ENCODE measurements at places on chromosomes 3 and 15.
A peak's percentile ranks its signal among the peaks of the same experiment; 100 is the strongest.

DNA sequence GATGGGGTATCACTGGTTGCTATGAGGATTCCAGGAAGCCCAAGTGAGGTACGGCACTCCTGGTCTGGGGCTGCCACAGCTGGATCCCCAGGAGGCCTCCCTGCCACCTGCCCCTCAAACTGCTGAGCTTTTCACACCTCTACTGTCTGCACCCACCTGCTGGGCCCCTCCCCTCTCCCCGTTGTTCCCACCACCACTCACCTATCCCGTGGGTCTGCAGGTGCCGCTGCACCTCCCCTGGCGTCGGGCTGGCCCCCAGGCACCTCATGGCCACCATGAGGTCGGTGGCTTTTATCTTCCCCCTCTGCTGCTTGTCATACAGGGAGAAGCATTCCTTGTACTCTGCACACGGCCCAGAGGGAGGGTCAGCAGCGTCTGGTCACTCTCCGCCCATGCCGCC, 5.8 kb downstream of the CALML4 start:
- DNase-seq: no peak

GRCh38 chr15:76177491-76178040, 117.8 kb downstream of the TMEM266 start:
- no peak for DNase-seq

- DNase-seq: no peak
Observed at GRCh38 chr3:53845881-53846133, 412 bp downstream of the CHDH start.

DNA sequence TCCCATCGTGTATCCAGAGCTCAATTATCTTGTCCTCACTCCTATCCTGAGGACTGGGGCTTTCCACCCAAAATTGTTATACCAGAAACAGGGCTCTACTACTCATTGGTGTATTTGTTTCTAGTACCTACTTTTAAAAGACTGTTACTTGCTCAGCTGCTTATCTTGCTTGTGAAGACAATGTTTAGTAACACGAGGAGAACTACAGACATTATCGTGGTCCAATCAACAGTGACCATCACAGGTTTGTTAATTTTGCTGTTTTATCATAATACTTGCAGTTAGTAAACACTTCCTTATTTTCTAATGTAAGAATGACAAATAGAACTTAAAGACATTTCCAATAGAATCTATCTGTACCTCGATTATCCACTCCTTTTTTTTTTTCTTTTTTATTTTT, 13.5 kb downstream of the LRCH3 start:
- DNase-seq: no peak

DNA sequence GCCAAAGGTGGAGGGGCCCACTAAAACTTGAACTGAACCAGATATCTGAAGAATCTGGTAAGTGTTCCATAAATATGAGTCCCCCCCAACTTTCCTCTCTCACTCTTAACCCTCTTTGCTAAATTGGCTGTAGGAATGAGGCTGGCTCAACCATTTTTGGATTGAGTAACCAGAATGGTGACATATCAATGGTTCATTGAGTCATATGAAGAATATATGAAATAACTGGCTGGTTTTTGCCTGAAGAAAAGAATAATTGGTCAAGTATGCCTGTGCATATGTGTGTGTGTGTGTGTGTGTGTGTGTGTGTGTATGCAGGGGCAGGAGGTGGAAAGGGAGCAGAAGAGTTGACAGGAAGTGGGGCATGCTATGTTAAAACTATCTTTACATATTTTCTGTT, 472.9 kb upstream of the THBS1 start:
- no peak for DNase-seq

DNA sequence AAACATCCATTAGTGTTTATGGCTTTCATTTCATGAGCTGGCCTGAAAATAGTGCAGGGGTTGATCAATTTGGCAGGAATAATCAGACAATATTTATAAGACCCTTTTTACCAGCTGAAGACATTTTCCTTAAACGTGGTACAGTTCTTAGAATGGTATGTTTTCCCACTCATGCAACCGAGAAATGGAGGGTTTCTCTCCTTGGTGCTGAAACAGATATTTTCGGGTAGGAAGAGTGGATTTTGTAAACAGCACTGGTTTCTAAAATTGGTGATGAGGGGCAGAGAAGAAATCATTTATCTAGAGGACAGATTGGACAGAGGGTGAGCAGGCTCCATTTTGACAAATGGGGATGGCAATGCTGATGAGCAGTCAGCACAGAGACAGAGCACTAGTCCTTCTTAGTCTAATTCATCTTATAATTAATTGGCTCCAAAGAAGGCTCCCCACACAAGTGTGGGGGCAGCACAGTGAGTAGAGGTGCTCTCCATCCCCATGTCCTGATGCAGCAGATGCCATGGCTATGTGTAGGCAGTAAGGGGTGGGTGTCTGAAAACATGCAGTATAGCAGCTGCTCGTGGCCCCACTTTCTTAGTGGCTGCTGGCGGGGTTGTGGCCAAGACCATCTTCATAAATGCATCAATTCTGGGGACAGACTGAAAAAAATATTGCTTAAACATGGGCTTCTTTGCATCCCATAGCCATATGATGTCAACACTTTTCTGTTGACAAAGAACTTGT, 18.1 kb upstream of the SLC7A14 start:
- no peak for DNase-seq

- DNase-seq: no peak
Observed at GRCh38 chr3:117442566-117442965, 733.0 kb downstream of the TUSC7 start.

- no peak for DNase-seq
Observed at GRCh38 chr3:189355481-189356201, 183.9 kb downstream of the TPRG1 start.

GRCh38 chr15:35349916-35350315, 196.0 kb downstream of the DPH6 start:
- no peak for DNase-seq

DNA sequence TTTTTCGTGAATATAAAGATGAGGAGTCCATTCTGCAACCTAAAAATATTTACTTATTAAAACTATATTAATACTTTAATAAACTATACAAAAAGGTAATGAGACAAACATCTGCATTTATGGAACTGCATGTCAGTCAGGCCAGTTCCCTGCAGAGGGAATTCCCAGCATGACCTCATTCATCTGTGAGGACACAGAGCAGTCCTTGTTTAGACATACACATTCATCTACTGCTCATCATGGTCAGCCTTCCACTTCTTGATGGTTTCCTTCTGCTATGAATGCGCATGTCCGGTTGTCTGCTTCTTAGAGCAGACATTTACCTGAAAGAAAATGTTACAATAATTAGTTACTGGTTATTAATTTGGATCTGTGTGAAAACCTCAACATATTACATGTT, 3.3 kb upstream of the ACTR8 start:
- DNase-seq: no peak

DNA sequence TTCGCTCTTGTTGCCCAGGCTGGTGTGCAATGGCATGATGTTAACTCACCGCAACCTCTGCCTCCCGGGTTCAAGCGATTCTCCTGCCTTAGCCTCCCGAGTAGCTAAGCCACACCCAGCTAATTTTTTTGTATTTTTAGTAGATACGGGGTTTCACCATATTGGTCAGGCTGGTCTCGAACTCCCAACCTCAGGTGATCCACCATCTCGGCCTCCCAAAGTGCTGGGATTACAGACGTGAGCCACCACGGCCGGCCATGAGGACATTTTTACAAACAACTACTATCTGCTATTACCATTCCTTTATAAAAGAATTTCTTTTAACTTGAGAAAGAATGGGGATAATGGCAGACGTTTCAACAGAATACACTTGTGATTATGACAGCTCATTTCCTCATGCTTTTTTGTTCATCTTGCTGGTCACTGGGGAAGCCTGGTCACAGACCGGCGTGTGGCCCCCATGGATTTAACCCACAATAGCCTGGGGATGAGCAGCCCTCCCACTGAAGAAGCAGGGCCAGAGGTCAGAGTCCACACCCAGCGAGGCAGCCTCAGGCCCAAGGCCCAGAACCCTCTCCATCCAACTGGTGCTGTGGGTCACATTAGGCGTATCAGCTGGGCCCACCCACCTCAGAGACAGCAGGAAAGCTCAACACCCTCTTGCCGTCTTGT, 112.0 kb downstream of the LIPC start:
- DNase-seq: no peak

GRCh38 chr15:34038871-34039789, at the start of gene AVEN:
AVEN (minus strand) TSS chr15:34039204; CDS start chr15:34039046, 158 bp downstream.
- DNase-seq: peak; percentile 41

- no peak for DNase-seq
Observed at GRCh38 chr3:57927916-57928315, 80.3 kb upstream of the FLNB start.

DNA sequence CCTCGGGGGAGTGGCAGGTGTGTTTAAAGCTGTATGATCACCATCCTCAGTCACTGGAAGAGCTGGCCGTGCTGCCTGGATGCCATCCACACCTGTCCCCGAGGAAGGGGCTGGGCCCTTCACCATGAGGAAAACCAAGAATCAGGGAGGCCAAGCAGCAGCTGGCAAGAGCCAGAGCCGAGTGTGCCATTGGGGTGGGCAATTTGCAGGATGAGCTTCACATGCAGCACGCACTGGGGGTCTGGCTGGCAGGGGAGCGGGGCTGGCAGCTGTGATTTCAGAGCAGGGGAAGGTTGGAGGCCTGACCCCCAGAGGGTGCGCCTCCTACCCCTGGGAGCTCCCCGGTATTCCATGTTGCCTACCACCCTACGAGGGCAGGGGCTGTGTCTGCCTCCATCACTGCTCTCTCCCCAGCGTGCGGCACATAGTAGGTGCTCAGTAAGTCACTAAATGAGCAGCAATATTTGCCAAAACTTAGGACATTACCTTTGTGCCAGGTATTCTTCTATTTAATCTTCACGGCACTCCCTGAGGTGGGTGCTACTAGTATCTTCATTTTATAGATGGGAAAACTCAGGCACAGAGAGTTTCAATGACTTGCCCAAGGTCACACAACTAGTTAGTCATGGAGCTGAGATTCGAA, 30.3 kb upstream of the IQSEC1 start:
- DNase-seq: no peak

- peak; percentile 10 for DNase-seq
Observed at GRCh38 chr3:66989860-66990696, 8.0 kb upstream of the KBTBD8 start.

DNA sequence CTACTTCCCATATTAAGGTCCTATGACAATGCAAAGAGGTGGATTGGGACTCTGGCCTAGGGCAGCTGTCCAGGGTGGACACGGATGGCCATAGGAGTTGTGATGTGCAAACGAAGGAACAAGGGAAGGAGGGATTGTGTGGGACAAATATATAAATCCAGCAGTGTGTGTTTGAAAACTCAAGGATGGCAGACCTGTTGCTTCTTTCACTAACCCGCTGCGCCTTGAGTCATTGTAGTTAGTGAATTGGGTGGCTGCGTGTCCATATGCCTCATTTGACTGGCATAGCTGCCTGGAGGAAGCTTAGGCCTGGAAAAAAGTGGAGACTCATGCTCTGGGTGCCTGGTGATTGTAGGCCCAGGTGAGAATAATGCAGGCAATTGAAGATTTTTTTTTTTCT, 334.7 kb downstream of the THSD4 start:
- no peak for DNase-seq

GRCh38 chr3:61980041-61980440, 393.3 kb downstream of the FEZF2 start:
- no peak for DNase-seq

- DNase-seq: no peak
Observed at GRCh38 chr3:114375608-114376421, 82.0 kb downstream of the TIGIT start.

- no peak for DNase-seq
Observed at GRCh38 chr3:10552631-10552943, 47.2 kb upstream of the ATP2B2 start.

- no peak for DNase-seq
Observed at GRCh38 chr3:125002414-125003368, 53.1 kb downstream of the HEG1 start.

DNA sequence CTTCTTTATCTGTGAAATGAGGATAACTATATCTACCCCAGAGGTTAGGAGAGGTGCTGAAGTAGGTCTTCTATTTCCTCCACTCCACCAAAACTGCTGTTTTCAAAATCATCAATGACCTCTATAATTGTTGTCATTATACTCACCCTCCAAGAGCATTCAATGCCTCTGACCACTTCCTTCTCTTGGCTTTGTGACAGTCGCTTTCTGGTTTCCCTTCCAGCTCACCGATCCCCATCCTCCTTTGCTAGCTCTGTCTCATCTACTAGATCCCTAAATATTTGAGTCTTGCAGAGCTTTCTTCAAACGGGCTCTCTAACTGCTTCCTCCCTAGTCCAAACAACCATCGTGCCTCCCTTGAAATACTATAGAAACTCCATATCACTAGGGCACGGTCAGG, 153.5 kb downstream of the RPLP1 start:
- no peak for DNase-seq

DNA sequence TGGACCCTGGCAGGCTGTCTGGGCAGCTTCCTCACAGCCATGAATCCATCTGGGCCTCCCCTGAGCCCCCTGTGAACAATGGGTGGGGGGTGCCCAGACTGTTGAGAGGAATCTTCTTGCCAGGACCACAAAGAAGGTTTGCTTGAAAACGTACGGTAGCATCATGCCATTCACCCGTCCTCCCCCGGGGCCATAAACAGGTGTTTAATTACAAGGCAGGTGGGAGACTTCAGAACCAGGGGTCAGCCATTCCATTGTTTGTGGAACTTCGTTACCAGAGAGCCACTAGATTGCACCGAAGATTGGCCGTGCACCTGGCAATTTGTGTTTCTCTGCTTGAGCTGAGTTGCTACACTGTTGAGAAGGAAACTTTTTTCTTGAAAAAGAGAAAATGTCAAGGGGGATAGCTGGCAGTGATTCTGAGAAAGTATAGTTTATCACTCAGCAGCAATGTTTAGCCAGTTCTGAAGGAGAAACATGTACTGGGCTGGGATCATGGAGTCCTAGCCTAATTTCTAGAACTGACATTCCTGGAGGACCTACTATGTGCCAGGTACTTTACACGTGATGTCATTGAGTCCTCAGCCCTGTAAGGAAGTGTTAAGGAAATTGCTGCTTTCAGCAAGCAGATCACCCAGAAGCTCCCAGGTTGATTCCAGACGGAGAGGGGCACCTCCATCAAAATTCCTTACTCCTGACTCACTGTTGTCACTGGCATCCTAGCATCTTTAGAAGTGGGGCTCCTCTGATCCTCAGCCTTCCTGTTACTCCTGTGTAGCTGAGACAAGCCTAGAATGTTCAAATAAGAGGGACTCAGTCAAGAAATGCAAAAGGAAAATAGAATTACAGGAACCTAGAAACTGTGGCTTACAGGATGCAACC, 103.8 kb upstream of the UBE2E1 start:
- DNase-seq: no peak
